H9 (cell line): ENCODE measurements at places on chromosomes 2 and 18. TPM values are rescaled to one million over a fixed set of nuclear protein-coding genes. Genes with fewer than 3 reads are reported as not detected.

DNA sequence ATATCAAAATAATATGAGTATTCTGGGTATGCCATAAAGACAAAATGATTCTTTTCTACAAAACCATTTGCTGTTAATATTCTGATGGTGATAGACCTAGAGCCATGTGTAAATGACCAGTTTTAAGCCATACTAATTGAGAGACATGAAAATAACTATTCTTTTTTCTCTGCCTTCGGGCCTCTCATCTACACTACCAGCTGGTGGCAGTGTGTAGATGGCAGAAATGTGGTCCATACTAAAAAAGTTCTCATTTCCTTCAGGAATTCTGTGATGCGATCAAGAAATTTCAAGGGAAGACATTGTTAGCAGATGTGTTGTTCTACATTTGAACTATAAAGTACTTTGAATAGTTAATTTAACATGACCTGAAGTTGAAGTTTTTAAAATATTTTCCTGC, 485.2 kb downstream of the TRIB2 start:
- no peak for DNase-seq

GRCh38 chr2:65388596-65389390, 43.6 kb downstream of the SPRED2 start:
- DNase-seq = no peak

GRCh38 chr2:10550206-10551001, 102.3 kb upstream of the ODC1 start:
- no peak for DNase-seq

DNA sequence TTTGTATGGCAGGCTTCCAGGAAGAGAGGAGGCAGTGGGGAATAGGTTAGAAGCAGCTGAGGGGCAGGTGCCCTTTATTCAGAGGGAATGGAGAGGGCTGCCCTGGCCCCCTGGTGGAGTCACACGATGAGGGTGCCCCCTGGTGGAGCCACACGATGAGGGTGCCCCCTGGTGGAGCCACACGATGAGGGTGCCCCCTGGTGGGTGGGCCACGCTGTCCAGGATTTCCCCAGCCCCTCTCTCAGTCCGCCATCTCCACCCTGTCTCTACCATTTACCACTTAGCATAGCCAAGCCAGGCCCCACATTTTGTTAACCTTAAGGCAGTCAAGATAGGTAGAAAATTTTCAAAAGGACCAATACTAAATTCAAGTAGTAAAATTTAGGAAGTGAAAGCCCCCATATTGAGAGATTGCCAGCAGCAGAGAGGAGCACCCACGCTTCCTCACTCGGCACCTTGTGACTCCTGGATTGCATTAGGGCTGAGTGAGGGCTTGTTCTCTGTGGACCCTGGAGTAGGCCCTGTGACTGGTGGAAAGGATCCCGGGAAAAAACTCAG, 10.4 kb upstream of the FAM228A start:
- DNase-seq = peak; percentile 69

DNA sequence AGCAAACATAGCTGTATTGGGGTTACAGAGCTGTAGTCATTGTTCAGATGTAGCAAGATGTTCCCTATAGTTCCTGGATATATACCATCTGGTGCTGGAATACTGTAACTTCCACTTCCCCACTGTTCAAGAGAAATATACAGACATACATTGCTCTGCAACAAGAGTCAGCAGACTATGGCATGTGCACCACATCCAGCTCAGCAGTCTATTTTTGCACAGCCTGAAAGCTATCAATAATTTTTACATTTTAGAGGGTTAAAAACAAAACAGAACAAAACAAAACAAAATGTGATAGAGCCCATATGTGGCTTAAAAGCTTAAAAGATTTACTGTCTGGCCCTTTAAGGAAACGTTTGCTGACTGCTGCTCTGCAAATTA, 31.8 kb upstream of the VIT start:
- DNase-seq = no peak

DNA sequence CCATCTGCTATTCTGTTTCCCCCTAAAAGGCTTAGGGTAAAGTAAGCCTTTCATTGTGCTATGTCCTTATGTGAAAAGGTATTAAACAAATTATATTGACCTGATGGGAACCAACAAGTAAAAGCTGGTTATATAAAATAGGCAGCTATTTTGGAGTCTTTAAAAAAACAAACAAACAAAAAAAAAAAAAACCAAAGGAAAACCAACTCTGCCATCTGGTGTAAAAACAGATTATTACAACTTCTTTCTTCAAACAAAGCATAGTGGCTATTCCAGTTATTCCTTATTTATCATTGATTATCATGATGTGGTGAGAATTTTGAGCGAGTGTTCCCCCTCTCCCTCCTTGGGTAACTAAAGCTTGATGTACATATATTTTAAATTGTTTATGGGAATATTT, 122.3 kb upstream of the FHL2 start:
- DNase-seq = no peak

DNA sequence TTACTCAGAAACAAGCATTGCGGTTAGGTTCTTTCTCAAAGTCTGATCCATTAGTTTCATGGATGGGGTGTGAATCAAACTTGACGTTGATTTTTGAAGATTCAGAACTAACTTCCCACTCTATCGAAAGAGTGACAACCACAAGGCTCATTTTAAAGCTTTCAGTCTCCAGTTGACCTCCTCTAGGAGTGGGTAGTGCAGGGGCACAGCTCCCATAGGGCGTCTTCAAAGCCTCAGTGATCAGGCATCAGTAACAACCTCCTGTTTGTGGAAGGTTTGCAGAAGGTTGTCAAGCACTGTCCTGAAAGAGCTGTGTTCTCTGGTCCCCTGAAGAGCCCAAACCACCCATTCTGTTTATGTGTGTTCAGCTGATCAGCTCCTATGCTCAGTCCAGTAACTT, 10.2 kb downstream of the MTCL1 start:
- DNase-seq = no peak

DNA sequence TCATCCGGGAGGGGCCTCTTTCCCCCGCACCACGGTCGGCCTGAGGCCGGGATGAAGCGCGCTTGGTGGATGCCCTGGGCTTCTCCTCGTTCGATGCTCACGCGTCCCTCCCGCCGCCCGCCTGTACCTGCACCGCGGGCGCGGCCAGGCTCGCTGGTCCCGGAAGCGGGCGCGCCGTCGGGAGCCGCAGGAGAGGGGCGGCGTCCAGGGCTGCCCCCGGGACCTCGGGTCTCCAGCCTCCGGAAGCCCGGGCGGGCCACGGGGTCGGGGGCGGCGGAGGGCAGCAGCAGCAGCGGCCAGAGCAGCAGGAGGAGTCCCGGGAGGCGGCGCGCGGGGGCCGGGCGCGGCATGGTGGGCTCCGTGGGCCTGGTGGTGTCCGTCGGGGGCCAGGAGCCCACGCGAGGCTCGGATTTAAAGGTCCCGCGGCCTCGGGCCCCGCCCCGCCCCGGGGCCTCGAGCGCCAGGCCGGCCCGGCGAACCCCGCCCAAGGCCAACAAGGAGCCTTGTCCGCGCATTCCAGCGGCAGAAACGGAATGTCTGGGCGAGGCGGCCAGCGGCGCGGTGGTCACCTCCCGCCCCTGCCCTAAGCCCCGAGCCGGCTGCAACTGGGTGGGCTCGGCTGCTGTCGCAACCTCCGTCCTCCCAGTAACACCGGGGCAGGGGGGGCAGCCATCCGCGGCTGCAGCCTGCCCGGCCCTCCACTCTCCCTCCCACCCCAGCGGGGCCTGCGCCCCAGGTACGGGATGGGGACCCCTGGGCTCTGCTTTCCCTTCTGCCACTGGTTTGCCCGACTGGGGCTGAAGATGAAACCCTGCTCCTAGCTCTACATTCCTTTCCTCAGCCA, at the start of gene MATN3:
MATN3 (minus strand) TSS at position 387 of the 844 bp plus-strand sequence; CDS start at position 350, 37 bp downstream.
- peak; percentile 68 for DNase-seq

- no peak for DNase-seq
These were observed 167.4 kb upstream of the RAB6C start for GRCh38 chr2:129812071-129812470.

CDH20 gene
- total RNA-seq = not detected in 2 replicates

ZEB2 gene
- total RNA-seq = 0.77 and 1.2 TPM in 2 replicates

ARHGAP25 gene
- 1.3 TPM in 2 replicates for total RNA-seq

OTX1 gene
- total RNA-seq = 0.11 and 0.13 TPM in 2 replicates
